Pulmonary artery endothelial cell (primary cell): ENCODE measurements at places on chromosomes 7 and 10. TPM values are rescaled to one million over a fixed set of nuclear protein-coding genes. Genes with fewer than 3 reads are reported as not detected.

The CALHM2 gene
- 9.6 and 15.7 TPM in 2 replicates for total RNA-seq

The NEBL gene
- total RNA-seq, result 0.71 and 1.4 TPM in 2 replicates

- DNase-seq, result no peak
These were observed 515.8 kb upstream of the AKR1E2 start for GRCh38 chr10:4310172-4310571.

DNA sequence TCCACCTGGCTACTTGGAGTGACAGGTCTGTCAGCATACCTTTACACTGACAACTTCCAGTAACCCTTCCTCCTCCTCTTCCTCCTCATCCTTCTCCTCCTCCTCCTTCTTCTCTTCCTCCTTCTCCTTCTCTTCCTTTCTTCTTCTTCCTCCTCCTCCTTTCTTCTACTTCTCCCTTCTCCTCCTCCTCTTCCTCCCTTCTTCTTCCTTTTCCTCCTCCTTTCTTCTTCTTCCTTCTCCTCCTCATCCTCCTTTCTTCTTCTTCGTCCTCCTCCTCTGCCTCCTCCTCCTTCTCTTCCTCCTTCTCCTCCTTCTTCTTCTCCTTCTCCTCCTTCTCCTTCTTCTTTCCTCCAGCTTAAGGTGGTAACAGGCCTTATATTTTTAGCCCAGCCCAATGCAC is 109.3 kb upstream of the PLXDC2 start:
- no peak for DNase-seq

- no peak for DNase-seq
These were observed 40.6 kb upstream of the CXCL12 start for GRCh38 chr10:44425466-44425865.

- no peak for DNase-seq
These were observed 574 bp downstream of the MYL10 start for GRCh38 chr7:101628522-101628921.

DNA sequence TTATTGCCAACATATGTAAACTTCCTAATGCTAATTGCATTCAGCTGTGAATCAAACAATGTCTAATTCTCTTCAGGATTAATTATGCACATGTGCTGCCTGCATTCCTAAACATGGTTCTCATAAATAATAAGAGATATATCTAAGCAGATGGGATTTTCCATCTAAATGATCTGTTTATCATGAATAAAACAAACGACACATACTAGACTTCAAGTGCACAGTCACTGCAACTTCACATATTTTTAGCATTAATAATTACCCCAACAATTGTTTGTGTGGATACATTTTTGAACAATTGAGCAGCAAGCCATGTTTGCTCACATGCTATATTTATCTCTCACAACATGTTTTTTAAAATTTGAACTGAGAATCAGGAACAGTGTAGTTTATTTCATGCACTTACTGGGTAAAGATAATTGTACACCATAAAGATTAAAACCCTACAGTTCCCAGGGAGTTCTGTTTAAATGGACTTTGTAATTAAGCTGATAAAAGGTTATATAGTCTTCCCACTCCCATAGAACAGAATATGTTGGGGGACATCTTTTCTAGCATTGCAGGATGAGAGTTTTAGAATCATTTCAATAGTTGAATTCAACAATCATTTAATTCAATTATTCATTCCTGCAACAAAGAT is 378.5 kb downstream of the MDFIC start:
- no peak for DNase-seq

- DNase-seq, result no peak
These were observed 12.0 kb downstream of the IFIT5 start for GRCh38 chr10:89426230-89426868.

- no peak for DNase-seq
These were observed 26.0 kb downstream of the KLHDC10 start for GRCh38 chr7:130096243-130096827.

- DNase-seq, result no peak
These were observed 88.0 kb upstream of the TNS3 start for GRCh38 chr7:47669901-47670384.

- no peak for DNase-seq
These were observed 152.6 kb upstream of the LYZL2 start for GRCh38 chr10:30782157-30782536.

GRCh38 chr10:132400547-132401151 is 3.6 kb downstream of the PWWP2B start:
- DNase-seq, result no peak

DNA sequence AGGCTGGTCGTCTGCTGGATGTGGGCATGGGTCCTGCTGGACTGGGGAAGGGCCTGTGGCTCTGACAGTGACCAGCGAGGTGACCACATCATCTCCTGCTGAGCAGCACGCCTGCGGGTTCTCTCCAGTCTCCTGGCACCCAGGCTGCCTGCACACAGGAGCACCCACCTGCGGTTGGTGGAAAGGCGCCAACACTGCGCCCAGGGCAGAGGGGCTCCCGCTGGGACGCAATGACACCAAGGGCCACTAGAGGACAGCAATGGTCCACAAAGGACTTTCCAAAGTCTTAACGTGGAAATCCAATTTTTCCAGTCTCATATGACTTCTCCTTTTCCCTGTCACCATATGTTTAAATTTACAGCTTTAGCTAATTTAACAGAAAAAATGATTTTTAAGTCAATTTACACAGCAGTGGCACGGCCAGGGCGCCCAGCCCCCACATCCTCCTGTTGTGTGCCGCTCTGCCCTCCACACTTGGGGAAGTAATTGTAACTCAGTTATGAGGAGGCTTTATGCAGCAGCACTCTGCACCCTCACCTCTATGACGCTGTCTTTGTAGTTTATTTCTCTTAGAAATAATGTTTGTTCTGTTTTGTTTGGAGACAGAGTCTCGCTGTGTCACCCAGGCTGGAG is 38.1 kb downstream of the CFAP46 start:
- no peak for DNase-seq

GRCh38 chr7:7425321-7425720 is 110.4 kb downstream of the COL28A1 start:
- DNase-seq, result no peak

DNA sequence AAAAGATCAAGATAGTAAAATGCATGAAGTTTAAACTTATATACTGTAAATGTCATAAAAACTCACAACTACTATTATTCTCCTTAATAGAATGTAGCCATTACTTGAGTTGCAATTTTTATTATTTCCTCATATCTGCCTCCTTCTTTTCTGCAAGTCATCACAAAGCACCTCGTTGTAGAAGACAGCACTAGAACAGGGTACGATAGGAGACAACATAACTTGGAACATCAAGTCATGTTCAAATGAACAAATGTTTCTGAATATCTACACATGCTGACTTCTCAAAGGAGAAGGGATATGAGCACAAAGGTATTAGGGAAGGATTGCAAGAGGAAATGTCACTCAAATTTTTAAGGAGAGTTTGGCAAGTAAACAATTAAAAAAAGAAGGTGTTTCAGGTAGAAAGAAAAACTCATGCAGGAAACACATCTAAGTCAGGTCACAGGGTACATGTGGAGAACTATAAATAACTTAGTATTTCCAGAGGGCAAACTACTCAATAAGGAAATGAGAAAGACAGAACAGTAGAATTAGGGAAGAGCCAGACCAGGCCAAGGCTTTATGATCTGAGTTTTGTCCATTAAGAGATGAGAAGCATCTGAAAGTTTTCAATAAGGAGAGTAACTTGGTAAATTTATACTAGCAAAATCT is 186.7 kb downstream of the CRPPA start:
- DNase-seq, result no peak

DNA sequence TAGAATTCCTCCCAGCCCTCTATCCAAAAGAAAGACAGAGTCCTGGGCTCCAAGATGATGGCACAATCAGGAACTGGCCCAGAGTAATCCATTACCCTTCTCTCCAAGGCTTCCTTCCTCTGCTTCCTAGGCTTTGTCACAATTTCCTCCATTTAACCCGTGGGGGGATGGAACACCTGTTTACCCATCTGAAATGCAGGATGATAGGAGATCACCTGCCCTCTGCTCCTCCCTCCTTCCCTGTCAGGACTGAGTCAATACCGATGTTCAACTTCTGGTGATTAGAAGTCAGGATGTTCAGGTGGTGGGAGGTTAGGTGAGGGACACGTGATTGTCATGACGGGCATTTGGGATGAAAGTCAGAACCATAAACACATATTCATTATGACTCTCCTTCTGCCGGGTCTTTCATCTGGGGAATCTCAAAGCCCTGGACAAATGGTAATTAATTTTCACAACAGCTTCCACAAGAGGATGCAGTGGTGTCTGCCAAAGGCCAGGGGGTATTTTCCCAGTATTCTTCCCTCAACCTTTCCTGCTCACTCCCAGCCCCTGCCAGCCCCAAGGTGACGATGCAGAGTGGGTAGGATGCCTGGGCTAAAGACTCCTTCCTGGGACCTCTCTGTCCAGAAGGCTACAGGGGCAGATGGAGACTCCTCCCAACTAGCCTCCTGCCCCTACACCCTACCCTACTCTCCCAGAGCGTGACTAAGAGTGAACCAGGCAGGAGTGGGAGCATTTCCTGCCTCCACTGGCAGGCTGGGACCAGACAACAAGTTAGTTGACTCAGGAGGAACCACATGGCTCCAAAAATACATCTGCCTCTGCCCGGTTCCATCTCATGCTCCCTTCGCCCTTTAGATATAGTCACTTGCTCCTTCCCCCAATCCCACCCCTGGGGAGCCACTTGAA is 27.9 kb downstream of the DUSP5 start:
- DNase-seq, result no peak

DNA sequence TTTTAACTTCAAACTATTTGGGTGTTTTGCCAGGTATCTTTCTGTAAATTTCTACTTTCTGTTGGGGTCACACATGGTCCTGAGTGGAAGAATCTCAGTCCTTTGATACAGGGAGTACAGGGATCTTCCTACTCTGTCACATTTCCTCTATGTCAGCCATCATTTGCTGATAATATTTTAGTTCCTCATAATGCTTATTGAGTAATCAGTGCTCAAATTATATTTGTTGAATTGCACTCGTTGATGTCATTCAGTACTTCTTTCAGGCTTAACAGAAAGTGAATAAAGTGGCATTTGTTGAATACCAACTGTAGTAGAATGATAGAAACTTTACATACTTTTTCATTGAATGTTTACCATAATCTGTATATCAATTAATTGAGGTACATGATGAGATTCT is 31.9 kb downstream of the WDR11 start:
- no peak for DNase-seq

DNA sequence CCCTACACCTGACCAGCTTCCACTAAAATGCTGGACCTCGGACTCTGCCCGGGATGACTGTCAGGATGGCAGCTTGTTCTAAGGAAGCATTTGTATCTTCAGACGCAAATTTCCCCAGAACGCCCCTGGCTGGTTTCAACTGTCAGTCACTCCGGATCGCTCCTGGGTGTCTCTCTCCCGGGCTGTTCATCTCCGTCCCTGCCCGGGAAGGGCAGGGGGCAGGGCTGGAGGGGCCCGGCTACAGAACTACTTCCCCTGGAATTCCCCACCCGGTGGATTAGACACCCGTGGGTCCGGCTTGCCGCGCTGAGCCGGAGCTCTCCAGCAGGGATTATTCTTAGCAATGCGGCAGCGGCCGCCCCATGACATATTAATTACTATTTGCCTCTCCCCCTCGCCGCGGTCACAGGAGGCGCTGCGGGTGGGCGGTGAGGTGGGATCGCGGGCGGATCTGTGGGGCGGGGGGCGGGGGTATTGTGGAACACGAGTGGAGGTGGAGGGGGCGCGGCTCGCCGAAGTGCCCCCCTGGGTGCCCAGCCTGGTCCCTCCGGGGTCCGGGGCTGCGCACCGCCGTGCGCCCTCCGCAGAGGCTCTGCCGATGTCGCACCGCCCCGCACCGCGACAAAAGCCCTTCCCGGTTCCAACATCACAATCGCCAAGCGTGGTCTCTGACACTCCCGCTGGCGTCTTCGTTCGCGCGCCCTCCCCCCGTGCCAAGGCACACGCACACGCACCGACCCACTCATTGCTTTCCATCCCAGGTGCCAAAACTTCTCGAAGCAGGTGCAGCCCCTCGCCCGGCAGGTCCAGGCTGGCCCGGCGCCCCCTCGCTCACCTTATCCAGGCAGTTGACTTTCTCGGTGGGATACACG is 276.1 kb upstream of the NEBL start:
- no peak for DNase-seq

DNA sequence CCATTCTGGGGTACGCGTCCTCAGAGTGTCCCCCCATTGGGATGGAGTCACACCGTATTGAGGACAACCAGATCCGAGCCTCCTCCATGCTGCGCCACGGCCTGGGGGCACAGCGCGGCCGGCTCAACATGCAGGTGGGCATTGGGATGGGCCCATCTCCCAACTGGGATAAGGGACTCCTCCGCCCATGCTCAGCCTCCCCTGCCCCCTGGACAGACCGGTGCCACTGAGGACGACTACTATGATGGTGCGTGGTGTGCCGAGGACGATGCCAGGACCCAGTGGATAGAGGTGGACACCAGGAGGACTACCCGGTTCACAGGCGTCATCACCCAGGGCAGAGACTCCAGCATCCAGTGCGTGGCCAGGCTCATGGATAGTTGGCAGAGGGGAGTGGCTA is 5.8 kb downstream of the AEBP1 start:
- no peak for DNase-seq
